Peyer's patch (tissue), 4 donors: ENCODE measurements at places on chromosomes 1 and 21. TPM values are rescaled to one million over a fixed set of nuclear protein-coding genes. Genes with fewer than 3 reads are reported as not detected.

The LAPTM5 gene
- 11.9 TPM for total RNA-seq

- no peak for DNase-seq
These were observed 62.3 kb downstream of the GON4L start for GRCh38 chr1:155794605-155795245.

GRCh38 chr1:231028682-231029081 lies 11.4 kb downstream of the FAM89A start:
- DNase-seq: no peak

GRCh38 chr1:116168277-116169032 lies 57.3 kb downstream of the MAB21L3 start:
- peak; percentile 94 for DNase-seq

The MSH4 gene
- total RNA-seq: not detected

The SH2D2A gene
- not detected for total RNA-seq
